ENCODE measurements at places on chromosomes 5 and 9. TPM values are rescaled to one million over a fixed set of nuclear protein-coding genes. Genes with fewer than 3 reads are reported as not detected.

Gene CDH6
- total RNA-seq = not detected

Gene IL4
- total RNA-seq = 6.4 TPM

Gene PCDHGA12
- 0.09 TPM for total RNA-seq

- no peak for DNase-seq
Measured at GRCh38 chr5:149563466-149563865, 12.2 kb upstream of the CSNK1A1 start.

- DNase-seq = no peak
Measured at GRCh38 chr5:37940931-37941623, 101.2 kb upstream of the GDNF start.

DNA sequence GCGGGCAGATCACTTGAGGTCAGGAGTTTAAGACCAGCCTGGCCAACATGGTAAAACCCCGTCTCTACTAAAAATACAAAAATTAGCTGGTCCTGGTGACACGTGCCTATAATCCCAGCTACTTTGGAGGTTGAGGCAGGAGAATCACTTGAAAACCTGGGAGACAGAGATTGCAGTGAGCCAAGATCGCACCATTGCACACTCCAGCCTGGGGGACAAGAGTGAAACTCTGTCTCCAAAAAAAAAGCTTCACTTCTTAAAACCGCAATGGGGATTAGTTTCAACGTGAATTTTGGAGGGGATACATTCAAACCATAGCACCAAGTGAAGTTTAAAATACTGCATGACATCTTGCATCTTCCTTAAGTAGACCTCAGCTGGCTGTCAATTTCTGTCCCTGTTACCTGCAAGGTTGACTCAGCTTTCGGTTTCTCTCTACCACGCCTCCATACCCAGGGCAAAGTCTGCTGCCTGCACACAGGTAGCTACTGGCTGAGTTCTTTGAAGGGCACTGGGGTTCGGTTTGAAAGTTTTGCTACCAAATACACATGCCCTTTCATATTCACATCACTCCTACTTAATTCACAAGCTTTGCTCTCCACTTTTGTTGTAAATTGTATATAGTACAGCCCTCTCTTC, 69.3 kb downstream of the KIAA1958 start:
- no peak for DNase-seq

GRCh38 chr5:149063017-149063687, at the start of gene SH3TC2:
Gene SH3TC2, minus strand, starts transcription at chr5:149063062. Its CDS starts 40 bp downstream, at chr5:149063022.
- DNase-seq = no peak

GRCh38 chr9:133331641-133332380, 4.2 kb downstream of the SURF6 start:
- no peak for DNase-seq

GRCh38 chr5:124735169-124735858, 11.1 kb downstream of the ZNF608 start:
- DNase-seq = no peak

- no peak for DNase-seq
Measured at GRCh38 chr9:21027295-21027694, 4.1 kb downstream of the HACD4 start.

- DNase-seq = no peak
Measured at GRCh38 chr5:175378444-175379028, 65.4 kb downstream of the DRD1 start.

GRCh38 chr9:81268048-81268447, 421.3 kb downstream of the TLE1 start:
- DNase-seq = no peak

DNA sequence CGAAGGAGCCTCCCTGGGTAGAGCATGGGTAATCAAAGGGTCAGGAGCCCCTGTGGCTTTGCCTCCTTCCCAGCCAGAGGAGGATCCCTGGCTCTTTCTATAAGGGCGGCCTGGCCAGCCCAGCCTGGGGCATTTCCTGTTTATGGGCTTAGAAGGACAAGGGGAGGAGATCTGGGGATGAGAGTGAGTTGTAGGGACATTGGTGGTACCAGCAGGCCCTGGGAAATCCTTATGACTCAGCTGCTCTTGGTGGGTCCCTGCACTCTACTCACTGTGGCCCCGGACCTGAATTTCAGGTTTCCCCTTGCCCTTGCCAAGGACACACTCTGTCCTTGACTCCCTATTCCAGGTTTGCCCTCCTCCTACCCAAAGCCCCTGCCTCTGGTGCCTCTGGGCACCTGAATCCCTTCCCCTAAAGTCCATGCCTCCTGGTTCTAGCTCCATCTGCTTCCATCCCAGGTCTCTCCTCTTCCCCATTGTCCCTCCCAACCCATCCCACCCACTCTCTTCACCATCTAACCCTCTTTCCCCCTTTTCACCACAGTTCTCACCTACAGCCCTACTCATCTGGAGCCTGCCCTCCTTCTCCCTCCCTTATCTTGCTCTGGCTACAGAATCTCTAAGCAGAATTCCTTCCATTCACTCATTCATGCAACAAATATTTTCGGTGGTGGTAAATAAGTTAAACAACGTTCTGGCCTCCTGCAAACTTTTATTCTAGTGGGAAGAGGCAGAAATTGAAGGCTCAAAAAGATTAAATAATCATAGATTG, 34.9 kb downstream of the PCDH1 start:
- no peak for DNase-seq

DNA sequence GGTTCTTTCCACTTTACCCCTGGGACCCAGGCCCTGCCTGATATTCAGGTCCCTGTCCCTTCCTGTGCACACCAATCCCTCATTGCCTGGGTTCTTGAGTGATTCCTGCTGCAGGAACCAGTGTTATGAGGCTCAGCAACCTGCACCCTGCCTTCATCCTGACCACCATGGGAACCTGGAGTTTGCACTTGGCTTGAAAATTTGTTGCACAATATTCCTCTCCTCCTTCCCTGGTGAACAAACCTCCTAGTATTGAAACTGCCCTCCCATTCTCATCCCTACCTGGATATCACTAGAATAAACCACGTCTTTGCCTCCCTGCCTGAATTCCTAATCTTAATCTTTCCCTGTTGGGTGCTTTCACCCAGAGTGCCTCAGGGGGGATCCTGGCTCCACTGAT, 52.1 kb upstream of the AFAP1L1 start:
- DNase-seq = no peak

GRCh38 chr9:104780796-104781395, 17.0 kb downstream of the NIPSNAP3B start:
- no peak for DNase-seq

- DNase-seq = no peak
Measured at GRCh38 chr9:28961623-28962022, 1388.3 kb upstream of the C9orf72 start.

GRCh38 chr9:133224762-133225161, 15.7 kb upstream of the OBP2B start:
- no peak for DNase-seq

DNA sequence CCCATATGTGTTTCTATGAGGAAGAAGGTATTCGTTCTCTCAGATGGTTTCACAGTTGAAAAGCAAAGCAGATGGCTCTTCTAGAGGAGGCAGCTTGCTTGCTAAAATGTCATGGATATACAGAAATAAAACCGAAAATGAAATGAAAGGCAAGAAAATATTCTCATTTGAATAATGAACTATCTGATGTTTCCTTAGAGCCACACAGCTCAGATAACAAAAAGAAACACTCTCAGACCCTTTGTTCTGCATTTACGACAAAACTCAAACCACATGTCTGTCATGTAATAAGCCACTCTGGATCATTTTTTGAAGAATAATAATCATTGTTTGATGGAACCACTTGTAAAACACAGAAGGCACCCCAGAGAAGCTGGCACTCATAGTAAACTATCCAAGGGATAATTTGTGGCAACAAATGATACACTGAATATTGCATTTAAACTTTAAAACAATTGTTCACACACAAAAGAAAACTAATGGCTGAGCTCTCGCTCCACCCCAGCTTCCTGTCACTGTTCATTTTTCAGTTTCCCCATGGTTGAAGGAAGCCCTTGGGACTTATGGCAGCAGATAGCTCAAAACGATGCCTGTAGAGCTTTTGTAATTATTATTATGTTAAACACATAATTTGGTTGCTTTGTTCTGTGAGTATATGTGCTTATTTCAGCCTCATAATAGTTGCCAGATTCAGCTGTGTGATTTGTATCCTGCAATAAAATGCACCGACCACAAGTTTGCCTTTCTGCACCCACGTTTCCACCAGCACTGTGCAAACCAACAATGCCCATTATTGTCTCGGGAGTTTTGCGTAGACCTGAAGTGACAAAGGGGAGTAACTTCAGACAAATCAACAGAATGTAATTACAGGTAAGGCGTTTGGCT, 256.0 kb downstream of the TMEM167A start:
- no peak for DNase-seq

Data from CD8-positive, alpha-beta memory T cell (primary cell).